Activated CD4-positive, alpha-beta memory T cell treated with anti-CD3 and anti-CD28 coated beads for 36 hours (primary cell): ENCODE measurements at places on chromosomes 2 and 18. TPM values are rescaled to one million over a fixed set of nuclear protein-coding genes. Genes with fewer than 3 reads are reported as not detected.

DNA sequence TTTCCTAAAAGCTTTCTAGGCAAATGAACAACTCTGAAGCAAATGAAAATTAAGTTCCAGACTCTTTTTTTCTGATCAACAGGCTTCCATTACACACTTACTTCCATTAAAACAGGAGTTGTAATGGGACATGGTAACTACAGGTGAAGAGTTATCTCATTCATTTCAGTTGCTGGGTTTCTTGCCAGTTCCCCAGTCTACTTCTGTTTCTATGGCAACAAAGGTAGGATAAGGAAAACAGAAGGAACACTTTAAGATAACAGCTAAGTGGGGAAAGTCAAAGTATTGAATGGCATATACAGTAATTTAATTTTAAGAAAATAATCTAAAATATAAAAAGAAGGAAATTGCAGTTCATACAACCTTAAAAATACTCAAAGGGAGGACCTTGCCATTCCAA, 25.1 kb downstream of the BAZ2B start:
- no peaks in the 10 kb centered on the region for H3K27me3 ChIP-seq
- no peaks in the 10 kb centered on the region for H3K36me3 ChIP-seq
- H3K4me1 ChIP-seq, result no peaks in the 10 kb centered on the region
- no peak overlapping the region for H3K27ac ChIP-seq
- DNase-seq, result no peak

GRCh38 chr2:96542357-96542977, 5.9 kb downstream of the ARID5A start:
- peak overlapping the region; percentile 44 for H3K4me3 ChIP-seq
- H3K36me3 ChIP-seq, result peaks cover 93% of the 10 kb centered on the region

DNA sequence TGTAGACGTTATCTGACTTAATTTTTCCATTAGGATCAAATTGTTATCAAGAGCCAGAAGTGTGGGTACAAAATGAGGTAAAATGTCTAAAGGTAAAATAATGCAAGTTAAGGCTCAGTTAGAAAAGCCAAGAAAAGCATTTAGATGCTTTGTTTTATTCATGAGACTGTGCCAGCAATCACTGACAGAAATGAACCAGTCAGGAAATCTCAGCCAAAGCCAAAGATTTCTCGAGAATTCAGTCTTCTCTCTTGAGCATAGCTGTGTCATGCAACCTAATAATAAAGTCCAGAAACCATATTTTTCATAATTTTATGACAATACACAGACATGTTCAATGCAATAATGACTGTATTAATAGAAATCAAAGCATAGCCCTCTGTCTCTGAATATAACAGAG, 43.5 kb upstream of the ZNF397 start:
- no peak overlapping the region for H3K27ac ChIP-seq
- H3K27me3 ChIP-seq, result peaks cover 2% of the 10 kb centered on the region
- no peak for DNase-seq
- H3K4me3 ChIP-seq, result no peak overlapping the region
- no peaks in the 10 kb centered on the region for H3K36me3 ChIP-seq

GRCh38 chr2:227597998-227598397, 695 bp upstream of the SCYGR2 start:
- H3K27ac ChIP-seq, result no peak overlapping the region
- no peak for DNase-seq
- H3K4me3 ChIP-seq, result no peak overlapping the region

The COPS7B gene
- total RNA-seq, result 50.6 TPM
